Activated naive CD8-positive, alpha-beta T cell treated with anti-CD3 and anti-CD28 coated beads, Interleukin-2, amount 50 U/mL, for 24 hours (primary cell): ENCODE measurements at places on chromosomes 11 and 22.

GRCh38 chr11:106950067-106950491, 68.2 kb downstream of the GUCY1A2 start:
- no peak for DNase-seq

DNA sequence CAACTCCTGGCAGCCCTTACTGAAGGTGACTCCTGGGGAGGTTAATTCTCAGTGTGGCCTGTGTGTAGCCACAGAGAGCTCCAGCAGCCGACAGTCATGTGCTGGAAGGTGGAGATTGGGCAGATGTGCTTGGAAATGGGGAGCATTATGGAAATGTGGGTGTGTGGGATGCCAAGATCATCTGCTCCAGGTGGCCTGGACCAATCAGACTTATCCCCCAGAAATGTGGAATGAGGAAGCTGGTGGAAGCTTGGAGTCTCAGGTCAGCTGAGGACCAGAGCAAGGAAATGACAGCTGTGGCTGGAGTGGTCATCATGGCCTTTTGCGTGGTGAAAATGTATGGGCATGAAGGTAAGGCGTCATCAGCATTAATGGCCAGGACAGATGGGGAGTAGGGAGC, 234.0 kb downstream of the MIAT start:
- no peak for DNase-seq

- DNase-seq, result no peak
These were observed 50.2 kb upstream of the CCDC34 start for GRCh38 chr11:27413218-27413617.

DNA sequence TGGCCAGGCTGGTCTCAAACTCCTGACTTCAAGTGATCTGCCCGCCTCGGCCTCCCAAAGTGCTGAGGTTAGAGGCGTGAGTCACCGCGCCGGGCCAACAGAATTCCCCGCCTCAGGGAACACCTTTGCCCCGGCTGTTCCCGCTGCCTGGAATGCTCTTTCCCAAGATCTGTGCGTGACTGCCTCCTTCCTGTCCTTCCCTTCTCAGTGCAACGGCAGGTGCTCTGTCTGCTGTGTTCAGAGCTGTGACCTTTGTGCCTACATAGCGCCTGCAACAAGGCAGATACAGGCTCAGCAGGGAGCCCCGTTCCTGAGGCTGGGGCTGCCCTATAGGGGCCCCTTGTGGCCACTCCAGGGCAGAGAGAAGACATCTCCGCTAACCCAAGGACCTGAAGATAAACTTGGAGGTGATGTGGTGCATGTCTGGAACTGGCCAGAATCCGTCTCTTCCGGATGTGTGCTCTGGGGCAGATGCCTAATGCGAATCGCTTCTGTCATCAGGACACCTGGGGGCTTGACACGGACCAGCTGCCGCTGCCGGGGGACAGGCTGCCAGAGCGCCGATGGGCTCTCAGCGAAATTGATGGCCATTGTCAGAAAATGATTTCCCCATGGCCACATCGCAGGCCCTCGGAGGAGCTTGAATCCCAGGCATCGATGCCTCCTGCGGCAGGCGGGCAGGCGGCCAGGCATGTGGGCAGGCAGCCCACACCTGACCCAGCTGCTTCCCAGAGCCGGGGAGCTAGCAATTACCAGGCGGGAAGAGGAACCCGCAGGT, 43.5 kb upstream of the TCF20 start:
- DNase-seq, result peak; percentile 23

GRCh38 chr11:119518746-119519730, 96.1 kb upstream of the THY1 start:
- peak; percentile 25 for DNase-seq

- DNase-seq, result no peak
These were observed 59.9 kb upstream of the B3GNT6 start for GRCh38 chr11:76974179-76974891.

DNA sequence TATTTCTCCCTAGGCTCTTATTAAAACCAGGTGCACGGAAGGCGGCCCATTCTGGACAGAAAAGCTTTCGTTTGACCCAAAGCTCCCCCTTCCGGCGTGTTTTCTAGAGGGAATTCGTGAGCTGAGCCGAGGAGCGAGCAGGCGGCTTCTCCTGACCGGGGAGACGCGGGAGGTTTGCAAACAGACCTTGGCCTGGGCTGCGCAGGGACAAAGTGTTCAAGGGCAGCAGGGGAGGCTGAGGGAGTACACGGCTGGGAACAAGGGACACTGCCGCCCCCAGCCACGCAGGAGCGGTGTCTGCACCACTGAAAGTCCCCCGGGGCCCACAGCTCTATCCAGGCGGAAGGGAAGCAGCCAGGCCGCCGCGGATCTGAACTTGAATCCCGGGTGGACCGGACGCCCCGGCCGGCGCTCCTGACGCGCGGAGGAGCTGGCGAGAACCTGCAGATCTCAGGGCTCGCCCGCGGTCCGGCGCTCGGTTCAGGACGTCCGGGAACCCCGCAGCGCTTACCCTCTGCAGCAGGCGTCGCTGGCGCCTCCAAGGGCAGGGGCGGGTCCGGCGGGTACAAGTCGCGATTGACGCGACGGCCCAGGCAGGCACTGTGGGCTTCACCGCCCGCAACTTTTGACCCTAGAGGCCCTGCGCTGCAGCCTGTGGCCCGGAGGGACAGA, 101.9 kb downstream of the WT1 start:
- peak; percentile 51 for DNase-seq
